Activated CD8-positive, alpha-beta memory T cell treated with anti-CD3 and anti-CD28 coated beads, Interleukin-2, amount 10 ng/mL, durations not matched to agents 7 days and 5 days (primary cell): ENCODE measurements at places on chromosomes 6 and 20. TPM values are rescaled to one million over a fixed set of nuclear protein-coding genes. Genes with fewer than 3 reads are reported as not detected.

DNA sequence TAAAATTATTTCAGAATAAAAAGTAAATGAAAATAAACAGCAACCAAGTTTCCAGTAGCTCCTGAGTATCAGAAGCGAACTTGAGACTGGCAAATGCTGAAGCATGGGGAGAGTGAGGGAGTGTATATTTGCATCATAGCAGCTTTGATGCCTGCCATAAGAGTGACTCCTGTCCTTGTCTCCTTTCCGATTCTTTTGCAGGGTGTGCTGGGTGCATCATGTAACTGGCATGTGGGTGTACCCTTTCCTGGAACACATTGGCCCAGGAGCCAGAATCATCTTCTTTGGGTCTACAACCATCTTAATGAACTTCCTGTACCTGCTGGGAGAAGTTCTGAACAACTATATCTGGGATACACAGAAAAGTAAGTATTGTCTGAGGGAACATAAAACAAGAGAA is 117.4 kb downstream of the ADAT2 start:
- no peak for DNase-seq

The TSBP1 gene
- not detected for total RNA-seq

DNA sequence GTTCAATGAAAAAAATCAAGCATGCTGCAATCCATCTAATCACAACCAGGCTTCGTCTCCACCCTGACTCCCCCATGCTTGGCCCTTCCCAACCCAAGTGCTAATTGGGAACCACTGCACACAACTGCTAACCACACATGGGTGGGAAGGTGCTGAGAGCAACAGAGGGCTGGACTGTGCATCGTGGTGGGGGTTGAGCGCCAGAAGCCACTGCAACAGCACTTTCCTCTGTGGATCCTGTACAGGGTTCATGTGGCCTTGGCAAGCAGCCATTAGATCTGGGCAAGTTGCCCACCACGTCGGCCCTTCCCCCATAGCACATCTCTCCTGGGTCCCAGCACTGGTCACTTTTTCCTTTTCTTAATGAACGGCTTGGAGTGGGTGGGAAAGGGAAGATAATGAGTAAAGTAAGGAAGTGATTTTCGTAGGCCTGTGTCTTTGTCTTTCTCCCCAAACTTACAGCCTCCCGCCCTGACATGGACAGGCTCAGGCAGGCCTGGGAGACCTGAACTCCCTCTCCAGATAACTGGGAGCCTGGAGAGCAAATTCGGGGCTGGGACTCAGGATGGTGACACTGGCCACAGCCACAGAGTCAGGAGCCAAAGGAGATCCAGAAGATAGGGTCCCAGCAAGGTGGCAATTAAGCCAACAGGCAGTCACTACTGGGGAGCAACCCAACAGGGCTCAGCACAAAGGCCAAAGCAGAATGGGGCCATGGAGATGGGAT is 34.4 kb upstream of the MRPS10 start:
- no peak for DNase-seq

The NR2E1 gene
- not detected for total RNA-seq

The CCN6 gene
- total RNA-seq: not detected

DNA sequence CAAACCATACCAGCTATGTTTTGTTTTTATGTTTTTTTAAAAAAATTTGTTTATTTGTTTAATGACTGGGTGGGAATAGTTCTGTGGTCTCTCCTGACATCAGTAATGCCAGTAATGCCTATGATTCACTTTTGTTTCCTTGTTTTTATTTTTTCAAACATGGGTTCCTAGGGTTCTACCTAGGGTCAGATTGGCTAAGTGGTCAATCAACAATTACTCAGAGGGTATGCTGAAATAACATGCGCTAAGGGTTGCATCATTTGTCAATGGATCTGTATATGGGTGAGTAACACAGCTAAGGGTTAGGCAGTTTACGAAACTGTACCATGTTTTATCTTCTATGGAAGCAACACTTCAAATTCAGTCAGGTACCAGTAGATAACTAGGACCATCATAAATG is 583.8 kb upstream of the GJE1 start:
- no peak for DNase-seq

The ELOVL4 gene
- total RNA-seq: 2.1 TPM

DNA sequence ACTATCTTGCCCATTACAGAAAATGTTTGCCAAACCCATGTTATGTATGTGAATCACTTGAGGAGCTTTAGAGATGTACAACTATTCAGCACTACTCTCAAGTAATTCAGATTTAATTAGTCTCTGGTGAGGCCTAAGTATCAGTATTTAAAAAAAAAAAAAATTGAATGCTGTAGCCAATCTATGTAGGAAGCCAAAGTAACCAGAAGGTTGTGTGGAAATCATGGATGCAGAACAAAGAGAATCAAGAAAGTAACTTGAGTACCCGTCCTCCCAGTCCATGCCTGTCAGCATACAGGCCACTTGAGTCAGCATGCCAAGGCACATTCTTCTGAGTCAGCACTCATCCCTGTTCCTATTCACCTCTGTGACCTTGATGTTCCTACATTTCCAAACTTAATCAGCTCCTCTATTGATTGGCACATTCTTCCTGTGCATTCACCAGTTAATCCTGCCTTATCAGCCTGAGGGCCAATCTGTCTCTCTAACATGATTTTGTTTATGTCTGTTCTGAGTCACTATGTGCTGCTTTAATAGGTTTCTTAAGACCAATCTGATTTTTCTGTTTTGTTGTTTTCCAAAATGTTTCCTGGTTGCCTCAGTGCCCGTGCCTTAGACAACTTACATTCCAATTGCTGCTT is 165.6 kb downstream of the KCNQ5 start:
- DNase-seq: no peak

DNA sequence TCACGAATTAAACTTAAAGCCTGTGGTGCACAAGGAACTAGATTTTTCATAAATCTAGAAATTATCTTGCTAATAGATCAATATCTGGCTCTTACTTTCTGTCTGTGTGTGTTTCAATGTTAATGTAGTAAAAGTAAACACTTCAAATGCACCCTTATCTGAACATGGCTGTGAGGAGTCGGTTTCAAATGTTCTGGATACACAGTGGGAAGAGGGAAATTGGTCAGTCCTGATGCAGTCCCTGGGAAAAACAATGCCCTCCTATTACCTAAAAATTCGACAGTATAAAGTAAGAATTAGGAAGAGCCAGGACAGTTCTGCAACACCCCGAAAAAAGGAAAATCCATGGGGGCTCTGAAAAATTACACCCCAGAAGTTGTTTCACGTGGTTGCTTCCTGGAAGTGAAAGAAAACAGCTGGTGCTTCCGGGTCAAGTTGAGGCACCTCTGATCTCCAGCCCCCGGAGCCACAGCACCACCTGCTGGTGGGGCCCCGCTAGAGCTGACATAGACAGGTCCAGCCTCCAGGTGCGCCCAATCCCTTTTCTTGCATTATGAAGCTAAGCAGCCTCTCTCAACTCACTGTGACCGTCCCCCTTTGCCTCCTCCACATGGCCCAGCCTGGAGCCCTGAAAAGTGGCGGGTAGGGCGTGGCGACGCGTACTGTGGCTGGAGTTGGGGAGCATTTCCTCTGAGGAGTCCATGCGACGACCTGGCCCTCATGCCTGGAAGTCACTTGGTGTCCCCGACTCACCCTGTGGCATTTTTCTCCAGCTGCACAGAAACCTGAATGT is 8.3 kb downstream of the SEMG2 start:
- DNase-seq: peak; percentile 69

The MLN gene
- total RNA-seq: not detected

DNA sequence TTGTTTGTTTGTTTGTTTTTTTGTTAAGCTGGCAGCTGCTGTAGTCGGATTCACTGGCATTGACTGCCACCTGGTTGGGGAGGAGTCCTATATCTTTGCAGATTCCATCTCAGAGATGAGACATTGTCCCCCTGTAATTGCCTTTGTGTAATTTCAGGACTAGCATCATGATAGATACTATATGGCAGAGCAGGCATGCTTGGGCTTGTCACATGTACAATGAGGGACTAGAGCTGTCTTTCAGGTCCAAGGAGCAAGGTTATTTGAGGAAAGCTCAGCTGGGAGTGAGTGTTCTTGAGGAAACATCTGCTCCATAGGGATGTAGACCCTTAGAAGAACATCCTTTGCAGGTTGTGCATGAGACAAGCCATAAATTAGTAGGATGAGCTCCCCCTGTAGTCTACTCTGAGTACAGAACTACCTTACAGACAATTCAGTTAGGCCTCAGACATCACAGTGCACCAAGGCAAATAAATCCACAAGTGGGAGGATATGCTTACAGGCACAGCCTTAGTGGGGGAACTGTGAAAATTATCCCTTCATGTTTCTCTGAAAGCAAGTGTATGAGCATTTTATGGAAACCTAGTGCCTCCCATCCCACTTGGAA is 62.1 kb downstream of the BMP2 start:
- DNase-seq: no peak

- DNase-seq: no peak
These were observed 17.6 kb upstream of the COL12A1 start for GRCh38 chr6:75223428-75223827.

DNA sequence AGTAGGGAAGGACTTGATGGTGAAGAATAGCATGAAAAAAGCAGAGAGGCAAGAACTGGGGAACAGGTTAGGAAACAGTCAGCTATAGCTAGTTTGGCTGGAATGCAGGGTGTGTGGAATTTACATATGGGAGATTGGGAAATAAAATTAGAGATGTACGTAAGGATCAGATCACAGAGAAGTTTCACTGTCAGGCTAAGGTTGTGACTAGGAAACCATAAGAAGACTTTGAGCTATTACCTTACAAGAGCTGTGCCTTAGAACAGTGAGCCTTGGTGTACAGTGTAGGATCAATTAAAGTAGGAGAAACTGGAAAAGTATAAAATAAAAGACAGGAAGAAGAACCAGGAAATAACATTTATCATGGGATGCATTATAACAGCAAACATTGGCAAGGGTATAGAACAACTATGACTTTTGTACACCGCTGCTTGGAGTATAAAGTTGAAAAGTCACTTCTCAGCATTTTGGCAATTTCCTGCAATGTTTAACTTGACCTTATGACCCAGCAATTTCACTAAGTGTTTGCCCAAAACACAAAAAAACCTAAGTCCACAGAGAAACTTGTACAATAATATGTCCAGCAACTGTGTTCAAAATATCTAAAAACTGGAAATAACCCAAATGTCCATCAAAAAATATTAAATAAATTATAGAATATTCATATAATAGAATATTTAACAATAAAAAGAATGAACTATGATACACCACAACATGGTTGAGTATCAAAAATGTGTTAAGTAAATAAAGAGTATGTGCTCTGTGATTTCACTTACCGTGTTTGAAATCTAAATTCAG is 31.2 kb upstream of the SPTLC3 start:
- DNase-seq: no peak

DNA sequence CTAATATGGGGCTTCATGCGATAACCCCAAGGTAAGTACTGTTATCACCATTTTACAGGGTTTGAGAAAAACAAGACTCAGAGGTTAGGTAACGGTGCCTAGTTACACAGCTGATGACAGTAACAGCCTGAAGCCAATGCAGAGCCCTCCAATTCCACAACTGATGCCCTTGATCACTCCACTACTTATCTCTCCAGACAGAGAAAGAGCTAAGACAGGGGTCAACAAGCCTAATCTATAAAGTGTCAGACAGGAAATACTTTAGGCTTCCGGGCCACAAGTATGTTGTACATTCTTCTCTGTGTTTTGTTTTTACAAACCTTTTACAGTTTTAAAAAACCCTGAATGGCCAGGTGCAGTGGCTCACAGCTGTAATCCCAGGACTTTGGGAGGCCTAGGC is 50.9 kb downstream of the MAP7 start:
- DNase-seq: no peak

The SEL1L2 gene
- total RNA-seq: not detected

DNA sequence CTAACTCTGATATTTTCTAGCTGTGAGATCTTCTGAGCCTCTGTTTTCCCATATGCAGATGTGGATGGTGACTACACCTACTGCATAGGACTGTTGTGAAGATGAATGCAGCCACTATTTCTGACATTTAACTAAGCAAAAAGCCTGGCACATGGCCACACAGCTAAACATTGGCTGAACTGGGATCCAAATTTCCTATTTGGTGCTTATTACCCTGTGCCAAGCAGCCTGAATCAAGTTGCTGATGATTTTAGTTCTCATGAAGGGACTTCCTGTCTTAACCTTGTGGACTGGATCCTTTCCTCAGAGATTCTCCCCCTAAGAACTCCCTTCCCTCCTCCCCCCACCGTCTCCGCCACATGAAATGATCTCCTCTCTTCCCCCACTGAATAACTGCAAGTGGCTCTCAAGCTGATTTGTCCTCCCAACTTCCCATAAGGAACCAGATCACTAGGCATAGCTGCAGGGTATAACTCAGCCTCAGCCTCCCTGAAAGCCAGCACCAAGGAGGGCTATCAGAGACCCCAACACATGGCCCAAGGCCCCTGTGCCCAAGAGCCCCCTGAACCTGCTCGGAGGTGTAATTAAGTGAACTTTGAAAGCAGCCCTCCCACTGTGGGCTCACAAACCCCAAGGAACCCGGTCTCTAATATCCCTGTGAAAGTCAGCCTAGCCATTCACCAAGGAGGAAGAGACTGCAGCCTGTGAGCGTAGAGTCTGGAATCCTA is 55.7 kb downstream of the MAFB start:
- DNase-seq: peak; percentile 31

DNA sequence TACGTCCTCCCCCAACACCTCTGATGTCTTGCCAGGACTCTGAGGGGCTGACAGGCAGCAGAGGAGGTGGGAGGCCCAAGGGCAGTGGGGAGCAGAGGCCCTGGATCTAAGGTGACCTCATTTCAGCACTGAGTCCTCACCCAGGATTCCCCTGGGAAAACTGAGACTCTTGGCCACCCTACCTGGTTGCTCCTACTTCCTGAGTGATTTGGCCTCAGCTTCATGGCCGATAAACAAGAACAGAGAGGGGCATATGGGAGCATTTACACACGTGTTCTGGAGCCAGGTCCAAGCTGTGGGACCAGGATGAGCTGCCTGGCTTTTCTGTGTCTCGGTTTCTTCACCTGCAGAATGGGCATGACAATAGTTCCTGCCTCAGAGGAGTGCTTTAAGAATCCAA is 133.8 kb downstream of the ANKRD60 start:
- DNase-seq: no peak

The COL10A1 gene
- not detected for total RNA-seq

- DNase-seq: no peak
These were observed 29.2 kb downstream of the ID4 start for GRCh38 chr6:19866173-19866984.

The PTCHD4 gene
- not detected for total RNA-seq

- DNase-seq: no peak
These were observed 60.2 kb upstream of the ADGRF1 start for GRCh38 chr6:47102331-47102730.

GRCh38 chr6:30601815-30602641 is 15.0 kb downstream of the PPP1R10 start:
- no peak for DNase-seq

DNA sequence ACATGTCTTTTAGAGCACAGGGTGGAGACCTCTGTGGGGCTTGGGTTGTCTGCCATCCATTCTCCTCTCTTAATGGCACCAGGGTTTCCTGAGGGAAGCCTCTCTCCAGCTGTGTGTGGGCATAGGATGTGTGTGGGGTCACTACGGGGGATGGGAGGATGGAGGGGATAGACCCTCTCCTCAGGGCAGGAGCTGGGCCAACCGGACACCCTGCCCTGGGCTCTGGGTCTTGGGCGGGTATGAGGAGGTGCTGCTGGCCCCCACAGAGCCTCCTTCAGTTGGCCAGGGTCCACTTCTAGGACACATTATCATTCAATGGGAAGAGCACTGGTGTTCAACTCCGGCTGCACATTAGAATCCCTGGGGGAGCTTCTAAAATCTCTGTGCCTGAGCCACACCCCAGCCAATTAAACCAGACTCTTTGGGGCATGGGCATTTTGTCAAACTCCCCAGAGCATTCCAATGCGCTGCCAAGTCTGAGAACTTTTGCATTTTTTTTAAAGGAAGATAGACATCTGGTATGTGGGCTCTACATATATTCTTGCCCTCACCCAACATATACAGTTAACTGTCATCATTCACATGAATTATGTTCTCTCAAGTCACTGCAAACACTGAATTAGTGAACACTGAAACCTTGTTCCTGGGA is 38.5 kb downstream of the TRAM2 start:
- DNase-seq: no peak
